ENCODE measurements at places on chromosomes 7 and 10.

DNA sequence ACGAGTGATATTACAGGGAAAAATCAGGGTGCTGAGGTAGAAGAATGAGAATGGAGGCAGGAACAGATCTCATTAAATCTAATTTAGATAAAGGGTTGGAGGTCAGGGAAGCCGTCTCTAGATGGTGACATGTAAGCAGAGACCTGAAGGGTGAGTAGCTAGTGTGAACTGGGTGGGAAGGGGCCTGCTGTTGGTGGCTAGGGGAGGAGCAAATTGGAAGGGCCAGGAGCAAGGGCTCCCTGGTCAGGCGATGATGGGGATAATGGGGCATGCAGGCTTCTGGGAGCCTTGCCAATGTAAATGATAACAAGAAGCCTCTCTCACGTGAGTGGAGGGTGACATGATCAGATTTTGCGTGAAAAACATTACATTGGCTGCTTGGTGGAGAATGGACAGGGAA lies 76.3 kb downstream of the WDFY4 start:
- no peak for DNase-seq

- DNase-seq, result no peak
Measured at GRCh38 chr7:44484482-44485313, 5.8 kb downstream of the NUDCD3 start.

- no peak for DNase-seq
Measured at GRCh38 chr7:45978010-45978681, 57.1 kb upstream of the IGFBP3 start.

GRCh38 chr7:98553666-98554065 lies 63.4 kb upstream of the NPTX2 start:
- no peak for DNase-seq

DNA sequence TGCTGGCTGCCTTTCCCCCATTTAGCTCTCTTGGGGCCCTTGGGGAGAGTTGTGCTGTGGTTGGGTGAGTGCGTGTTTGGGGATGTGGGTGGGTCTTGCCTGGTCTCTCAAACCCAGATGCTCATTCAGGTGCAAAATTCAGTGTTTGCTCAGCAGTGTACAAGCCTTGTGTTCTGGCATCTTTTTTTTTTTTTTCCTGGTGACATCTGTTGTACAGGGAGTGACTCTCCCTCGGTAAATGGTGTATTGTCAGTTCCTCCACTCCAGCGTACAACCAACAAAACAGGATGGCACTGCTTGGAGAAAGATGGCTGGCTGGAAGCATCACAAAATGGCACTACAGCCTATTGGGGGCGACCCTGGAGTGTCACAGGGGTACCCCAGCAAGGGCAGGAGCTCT lies 75.5 kb downstream of the LRMDA start:
- no peak for DNase-seq

GRCh38 chr10:86651021-86651471 lies 3.3 kb upstream of the OPN4 start:
- no peak for DNase-seq

- peak; percentile 80 for DNase-seq
Measured at GRCh38 chr10:102229810-102230263, 3.7 kb downstream of the ELOVL3 start.

- DNase-seq, result no peak
Measured at GRCh38 chr10:71188201-71188600, 24.2 kb upstream of the UNC5B start.

DNA sequence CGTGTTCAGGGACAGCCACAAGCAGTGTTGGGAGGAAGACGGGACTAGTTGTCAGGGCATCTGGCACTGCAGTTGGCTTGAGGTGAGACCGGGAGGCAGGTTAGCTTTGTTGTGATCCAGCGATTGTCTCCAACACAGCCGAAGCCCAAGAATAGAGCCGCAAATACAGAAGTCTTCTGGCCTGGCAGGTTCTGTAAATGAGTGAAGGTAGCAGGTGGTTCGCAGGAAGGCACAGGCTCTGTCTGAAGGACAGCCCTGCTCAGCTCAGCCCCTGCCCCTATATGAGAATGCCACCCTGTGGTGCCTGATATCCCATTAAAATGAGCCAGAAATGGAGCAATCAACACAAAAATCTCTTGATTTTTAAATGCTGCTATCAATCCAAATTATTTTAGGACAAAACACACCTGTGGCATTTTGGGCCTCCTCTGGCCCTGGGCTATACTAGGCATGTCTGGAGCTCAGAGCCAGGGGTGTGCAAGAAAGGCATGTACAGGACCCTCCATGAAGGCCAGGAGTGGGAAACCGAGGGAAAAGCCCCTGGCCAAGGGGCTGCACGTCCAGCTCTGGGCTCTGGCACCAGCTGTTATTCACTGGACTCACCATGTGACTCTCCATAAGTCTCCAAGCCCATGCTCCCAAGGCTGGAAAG lies 11.2 kb upstream of the C10orf71 start:
- DNase-seq, result no peak

DNA sequence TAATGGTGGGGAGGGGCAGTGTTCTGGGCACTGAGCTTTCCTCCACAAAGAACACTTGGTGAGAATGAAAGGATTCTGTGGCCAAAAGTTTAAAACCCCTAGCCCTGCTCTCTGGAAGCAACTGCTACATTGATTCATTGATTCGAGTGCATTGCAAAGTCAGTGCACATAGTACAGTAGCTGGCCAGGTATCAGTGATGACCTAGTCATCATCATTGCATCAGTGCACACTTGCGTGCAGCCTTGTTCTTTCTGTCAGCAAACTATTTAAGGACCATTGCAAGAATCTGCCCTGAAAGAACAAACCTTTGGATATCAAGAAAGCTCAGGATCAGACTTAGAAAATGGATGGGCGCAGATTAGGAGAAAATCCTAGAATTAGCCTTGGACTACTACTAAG lies 47.4 kb downstream of the CUL1 start:
- DNase-seq, result no peak

DNA sequence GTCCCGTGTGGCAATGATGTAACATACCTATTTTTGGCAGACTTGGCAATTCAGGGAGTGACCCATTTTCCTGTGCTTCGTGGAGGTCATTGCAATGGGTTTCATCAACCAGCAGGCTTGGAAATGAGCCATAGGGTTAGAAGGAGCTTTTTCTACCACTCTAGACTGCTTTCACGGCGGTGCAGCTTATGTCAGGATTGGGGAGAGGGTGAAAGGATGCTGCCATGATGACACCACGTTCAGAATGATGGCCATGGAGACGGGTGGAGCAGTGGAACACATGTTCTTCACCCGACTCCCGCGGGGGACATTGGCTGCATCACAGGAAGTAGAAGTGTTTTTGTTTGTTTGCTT lies 220.2 kb downstream of the EMX2 start:
- no peak for DNase-seq

- no peak for DNase-seq
Measured at GRCh38 chr7:79912213-79912633, 222.4 kb upstream of the GNAI1 start.

GRCh38 chr7:929311-929711 lies 25.2 kb downstream of the ADAP1 start:
- no peak for DNase-seq

- no peak for DNase-seq
Measured at GRCh38 chr7:97016381-97017191, 8.0 kb downstream of the DLX5 start.

GRCh38 chr7:28128608-28129007 lies 52.0 kb downstream of the JAZF1 start:
- no peak for DNase-seq

DNA sequence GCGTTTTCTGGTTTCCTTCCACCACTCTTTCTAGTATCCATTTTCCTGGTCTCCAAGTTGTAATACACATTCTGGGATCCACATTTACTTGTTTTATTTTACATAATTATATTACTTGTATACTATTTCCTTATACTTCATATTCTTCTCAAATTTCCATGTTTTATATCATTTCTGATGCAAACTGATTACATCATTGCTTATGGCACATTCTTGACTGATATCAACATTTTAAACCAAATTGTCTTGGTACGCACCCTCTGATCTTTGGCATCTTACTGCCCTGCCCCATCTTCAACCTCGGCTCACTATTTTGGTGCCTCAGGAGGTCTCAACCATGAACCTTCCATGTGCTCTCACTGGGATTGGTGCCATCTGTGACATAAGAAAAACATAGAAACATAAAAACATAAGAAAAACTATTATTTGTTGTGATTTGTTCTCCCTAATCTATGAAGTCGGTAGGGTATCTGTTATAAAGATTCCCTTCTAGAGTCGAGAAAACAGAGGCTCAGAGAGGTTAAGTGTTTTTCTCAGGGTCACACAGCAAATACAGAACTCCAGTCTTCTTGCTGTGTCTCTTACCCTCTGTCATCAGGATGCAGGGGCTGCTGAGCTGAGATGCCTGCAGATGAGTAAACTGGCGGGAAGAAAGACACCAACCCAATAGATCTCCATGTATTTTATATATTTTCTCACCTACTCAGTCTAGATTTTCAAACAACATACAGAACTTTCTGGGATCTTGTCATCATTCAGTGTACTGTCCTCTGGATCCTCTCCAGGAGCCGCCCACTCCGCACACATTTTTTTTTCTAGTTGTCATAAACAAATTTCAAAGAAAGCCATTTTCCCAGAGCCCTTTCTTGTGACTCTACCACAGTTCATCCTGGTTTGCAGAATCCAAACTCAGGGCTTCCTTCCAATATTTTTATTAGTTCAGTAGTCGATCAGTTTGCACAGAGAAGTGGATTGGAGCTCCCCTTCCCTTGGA lies 79.5 kb downstream of the PARP12 start:
- no peak for DNase-seq

DNA sequence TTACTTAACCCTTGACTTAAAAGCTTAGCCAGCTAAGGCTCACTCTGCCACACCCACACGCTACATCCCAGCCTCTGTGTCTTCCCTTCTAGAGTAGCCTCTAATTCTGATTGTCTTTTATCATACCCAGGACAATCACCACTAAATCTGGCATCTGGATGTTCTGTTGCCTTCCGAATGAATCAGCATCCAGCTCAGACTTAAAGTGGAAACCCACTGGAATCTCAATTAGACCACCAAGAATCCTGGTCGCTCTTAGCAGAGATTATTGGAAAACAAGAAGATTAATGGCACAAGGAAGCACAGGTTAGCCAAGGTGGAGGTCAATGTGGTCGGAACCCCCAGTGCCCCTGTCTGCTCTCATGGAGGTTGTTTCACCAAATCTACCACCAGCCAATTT lies 404.2 kb upstream of the FOXK1 start:
- DNase-seq, result no peak

GRCh38 chr7:13992596-13992964 lies 3.1 kb upstream of the ETV1 start:
- no peak for DNase-seq

DNA sequence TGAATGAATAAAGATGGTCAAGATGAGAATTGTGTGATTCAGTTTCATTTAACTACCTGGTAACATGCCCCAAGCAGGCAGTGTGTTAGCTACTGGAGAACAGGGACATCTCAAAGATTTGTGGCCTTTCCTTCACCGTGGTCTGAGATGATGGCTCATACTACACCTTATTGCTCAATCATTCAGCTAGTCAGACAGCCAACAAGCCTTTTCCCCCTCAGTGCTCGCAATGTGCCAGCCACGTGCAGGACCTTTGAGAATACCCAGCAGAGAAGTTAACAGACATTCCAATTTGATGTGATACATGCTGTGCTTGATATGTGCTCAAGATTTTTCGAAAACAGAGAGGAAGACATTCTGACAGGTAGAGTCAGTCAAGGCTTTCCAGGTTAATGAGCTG lies 562.8 kb downstream of the SUGCT start:
- DNase-seq, result no peak

GRCh38 chr7:134787720-134788119 lies 8.3 kb downstream of the CALD1 start:
- DNase-seq, result no peak
